Suprapubic skin (tissue), 4 donors: ENCODE measurements at places on chromosomes 3 and 15.

GRCh38 chr15:93072011-93072410, 17.0 kb downstream of the RGMA start:
- DNase-seq = no peak

DNA sequence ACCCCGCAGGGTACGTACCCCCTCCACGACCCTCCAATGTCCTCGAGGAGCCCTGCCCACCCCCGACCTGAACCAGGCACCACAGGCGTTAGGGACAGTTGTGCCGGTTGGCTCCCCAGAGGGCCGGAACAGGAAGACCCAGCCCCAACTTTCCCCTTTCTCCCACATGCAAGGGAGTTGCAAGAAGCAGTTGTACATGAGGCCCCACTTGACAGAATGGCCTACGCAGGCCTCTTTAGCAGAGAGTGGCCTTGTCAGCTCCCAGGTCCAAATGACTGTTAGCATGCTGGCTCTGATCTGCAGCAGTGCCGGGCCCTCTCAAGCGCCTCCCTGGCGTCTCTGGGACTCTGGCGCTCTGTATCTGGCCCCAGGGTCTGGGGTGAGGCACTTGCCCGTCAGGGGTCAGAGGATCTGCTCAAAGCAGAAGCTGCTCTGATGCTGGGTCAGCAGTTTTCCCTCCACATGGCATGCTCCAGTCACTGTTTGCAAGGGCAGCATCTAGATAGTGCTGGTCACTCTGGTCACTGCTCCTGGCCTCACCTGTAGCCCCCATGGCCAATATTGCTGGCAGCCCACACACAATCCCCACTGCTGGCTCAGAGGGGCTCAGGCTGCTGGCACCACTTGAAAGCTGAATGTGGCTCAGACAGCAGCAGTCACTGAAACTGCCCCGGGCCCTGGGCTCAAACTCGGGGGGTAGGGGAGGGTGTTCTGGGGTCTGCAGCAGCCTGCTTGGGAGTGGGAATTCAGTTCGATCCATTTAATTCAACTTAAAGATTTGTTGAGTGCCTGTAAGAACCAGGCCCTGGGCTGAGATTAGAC, 254.5 kb downstream of the FAM43A start:
- no peak for DNase-seq

- peak; percentile 45 for DNase-seq
Measured at GRCh38 chr15:80578206-80578595, 116.9 kb upstream of the ABHD17C start.

- DNase-seq = no peak
Measured at GRCh38 chr3:109191421-109191820, 54.9 kb downstream of the C3orf85 start.

DNA sequence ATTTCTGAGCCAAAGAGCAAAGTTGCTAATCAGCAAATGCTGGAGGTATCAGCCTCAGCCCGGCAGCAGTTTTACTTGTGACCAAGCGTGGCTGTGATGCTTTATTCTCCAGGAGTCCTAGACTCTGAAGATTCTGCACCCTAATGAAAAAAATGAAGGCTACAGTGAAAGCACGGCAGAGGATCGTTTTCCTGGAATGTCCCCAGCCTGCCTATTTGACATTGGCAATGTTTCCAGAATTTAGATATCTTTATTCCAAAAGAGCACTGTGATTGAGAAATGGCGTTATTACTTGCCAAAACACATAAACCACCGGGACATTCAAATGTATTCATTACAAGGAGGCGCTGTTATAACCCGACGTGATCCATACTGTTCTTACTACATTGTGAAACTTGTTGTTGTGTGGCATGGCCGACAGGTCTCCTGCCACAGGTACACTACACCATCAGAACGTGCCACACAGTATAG, 263.8 kb downstream of the SLCO3A1 start:
- DNase-seq = no peak

DNA sequence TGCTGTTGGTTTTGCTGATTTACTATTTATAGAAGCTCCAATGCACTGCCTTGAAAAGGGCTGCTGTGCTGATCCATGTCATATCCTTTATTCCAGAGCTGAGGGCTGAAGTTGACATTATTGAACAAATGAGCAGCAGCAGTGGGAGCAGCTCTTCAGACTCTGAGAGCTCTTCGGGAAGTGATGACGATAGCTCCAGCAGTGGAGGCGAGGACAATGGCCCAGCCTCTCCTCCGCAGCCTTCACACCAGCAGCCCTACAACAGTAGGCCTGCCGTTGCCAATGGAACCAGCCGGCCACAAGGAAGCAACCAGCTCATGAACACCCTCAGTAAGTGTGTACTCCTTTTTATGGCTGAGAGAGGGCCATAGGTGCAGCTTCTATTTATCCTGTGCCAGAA, 8.8 kb downstream of the EAF1 start:
- no peak for DNase-seq

DNA sequence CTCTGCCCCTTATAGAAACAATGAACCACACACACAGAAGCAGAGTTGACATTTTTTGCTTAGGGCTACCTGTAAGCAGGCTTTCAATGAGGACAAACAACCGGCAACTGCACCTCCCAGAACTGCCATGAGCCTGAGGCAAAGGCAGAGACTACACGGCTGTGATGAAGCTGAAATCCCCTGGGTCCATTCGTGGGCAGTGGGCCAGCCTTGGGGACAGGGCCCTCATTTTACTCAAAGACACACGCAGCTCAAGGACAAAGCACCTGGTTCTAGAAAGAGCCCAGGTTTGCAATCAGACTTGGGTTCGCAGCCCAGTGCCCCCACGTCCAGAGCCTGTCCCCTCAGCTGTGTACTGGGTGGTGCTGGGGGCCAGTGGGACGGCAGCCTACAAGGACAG, 17.9 kb downstream of the FAM174B start:
- peak; percentile 79 for DNase-seq

GRCh38 chr3:35262406-35262805, 376.9 kb upstream of the ARPP21 start:
- no peak for DNase-seq

GRCh38 chr3:97972976-97973375, 745 bp upstream of the RIOX2 start:
- no peak for DNase-seq

- DNase-seq = no peak
Measured at GRCh38 chr3:194485881-194486539, 792 bp downstream of the ATP13A3 start.

GRCh38 chr3:111519178-111519855, 22.7 kb upstream of the CD96 start:
- DNase-seq = no peak

DNA sequence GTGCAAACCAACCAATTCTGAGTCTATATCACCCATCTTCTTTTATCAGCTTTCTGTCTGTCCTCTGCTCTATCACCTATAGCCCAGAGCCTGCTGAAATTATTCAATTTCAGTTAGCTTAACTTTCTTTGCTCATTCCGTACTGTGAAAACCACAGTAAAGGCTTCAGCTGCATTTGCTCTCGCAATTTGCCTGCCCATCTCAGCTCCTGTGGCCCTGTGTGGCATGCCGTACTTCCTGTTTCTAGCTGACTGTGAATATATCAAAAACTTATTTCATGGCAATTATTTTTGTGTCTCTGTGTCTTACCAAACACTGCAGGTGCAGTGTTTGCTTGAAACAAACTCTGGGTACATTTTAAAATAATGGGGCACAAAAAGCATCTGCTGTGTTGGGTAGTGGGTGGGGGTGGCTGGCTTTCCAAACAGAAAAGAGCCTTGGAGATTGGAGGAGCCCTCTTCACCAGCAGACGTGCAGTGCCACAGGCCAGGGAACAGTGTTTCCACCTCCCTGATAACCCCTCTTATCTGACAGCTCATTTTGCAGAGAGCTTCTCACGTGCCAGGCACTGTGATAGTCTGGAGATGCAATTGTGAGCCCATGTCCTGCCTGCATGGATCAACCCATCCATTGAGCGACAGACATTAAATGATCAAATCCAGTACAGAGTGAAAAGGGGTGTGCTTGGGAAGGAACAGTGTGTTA, 45.2 kb downstream of the GASK1A start:
- peak; percentile 28 for DNase-seq

GRCh38 chr3:171169866-171170265, 143.3 kb upstream of the SLC2A2 start:
- no peak for DNase-seq

GRCh38 chr15:100016632-100017031, 283.4 kb upstream of the LYSMD4 start:
- peak; percentile 31 for DNase-seq

DNA sequence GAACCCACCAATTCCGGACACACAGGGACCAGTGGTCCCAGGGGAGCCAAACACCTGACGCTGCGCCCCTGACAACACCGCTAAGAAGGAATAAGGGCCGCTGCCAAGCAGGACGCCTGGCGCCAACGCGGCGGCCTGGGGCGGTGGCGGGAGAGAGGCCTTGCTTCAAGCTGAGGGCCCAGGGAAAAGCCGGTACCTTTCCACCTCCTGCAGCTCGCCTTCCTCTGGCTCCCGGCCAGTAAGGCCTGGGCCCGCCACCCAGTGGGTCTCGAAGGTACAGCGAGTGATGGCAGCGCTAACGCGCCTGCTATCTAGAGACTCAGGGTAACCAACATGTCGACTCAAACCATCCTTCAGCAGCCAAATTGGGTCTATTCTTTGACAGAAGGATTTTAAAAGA, 1074.1 kb downstream of the SI start:
- DNase-seq = no peak

DNA sequence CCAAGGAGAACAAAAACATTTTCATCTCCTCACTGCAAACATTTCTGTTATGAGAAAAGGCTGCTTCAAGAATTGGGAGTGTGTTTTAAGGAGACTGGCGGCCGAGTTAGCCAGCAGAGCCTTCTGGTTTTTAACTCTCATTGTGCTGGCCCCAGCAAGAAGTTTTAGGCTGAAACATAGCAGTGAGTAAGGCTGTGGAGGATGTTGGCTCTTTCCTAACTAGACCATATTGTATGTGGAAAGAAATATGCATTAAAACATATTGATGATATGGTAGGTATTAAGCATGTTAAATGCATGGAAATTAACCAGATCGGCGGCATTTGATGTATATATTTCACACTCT, 90.7 kb downstream of the TIGIT start:
- no peak for DNase-seq

DNA sequence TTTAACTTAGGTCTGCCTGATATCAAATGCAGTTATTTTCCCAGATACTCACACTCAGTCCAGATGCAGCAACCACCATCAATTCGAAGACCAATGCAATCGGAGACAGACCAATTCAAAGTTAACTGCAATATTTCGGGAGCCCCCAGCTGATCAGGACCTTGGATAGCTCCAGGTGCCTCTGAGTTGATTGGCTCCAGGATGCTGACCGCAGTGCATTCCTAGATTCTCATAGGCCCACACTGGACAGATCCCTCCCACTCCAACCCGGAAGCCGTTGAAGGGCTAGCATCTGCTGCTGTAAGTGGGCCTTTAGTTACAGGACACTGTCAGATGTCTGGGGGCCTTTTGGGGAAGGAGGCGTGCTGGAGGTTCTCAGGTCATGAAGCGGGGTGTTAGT, 89.5 kb upstream of the ATP2B2 start:
- no peak for DNase-seq

DNA sequence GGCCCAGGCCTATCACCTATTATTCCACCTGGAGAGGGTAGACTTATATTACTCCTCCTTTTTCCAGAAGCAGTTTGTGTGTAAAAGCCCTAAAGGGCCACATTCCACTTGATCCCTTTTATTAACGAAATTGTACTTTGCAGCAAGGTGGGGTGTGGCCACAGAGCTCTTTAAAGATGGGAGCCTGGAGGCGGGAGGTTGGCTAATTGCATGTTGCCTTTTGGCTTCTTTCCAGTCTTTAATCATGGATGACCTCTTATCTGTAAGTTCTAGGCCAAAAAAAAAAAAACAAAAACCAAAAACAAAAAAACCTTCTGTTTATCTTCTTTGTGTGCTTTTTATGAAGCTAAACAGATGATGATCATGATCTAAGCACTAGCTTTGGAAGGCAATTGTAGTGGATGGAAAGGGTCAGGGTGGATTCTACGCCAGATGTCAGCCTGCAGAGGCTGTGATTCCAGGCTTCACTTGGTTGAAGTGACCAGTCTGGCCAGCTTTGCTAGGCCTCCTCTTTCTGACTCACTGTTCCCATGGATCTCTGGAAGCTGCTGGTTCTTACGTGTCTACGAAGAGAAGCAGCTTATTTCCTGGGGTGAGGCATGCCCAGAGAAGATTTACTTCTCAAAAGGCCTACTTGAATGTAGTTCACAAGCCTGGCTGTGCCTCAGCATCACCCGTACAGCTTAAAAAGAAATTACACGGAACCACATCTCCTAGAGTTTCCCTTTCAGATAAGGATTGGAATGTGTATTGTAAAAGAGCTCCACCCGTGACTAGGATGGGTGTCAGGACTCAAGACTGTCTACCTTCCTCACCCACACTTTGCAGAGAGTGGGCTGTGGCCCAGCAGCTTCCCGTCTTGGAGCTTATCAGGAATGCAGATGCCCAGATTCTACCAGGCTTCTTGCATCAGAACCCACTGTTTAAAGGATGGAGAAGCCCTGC, 330.9 kb upstream of the C2CD4B start:
- DNase-seq = no peak

GRCh38 chr3:188905547-188905946, 266.2 kb upstream of the TPRG1 start:
- DNase-seq = no peak

DNA sequence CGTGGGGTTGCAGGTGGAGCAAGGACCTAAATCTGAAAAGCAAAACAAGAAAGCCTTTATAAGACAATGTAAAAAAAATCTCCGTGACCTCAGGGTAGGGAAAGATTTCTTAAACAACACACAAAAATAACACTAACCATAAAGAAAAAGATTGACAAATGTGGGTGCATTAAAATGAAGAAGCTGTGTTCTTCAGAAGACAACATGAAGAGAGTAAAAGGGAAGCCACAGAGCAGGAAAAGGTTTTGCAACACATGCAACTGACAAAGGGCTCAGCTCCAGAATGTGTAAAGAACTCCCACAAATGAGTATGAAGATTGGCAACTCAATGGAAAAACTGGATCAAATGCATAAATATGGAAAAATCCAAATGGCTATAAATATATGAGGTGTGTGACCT, 74.2 kb downstream of the MAGEF1 start:
- no peak for DNase-seq

- no peak for DNase-seq
Measured at GRCh38 chr3:64489361-64490044, 198.3 kb downstream of the ADAMTS9 start.

- no peak for DNase-seq
Measured at GRCh38 chr15:43215961-43216360, 4.9 kb downstream of the EPB42 start.

GRCh38 chr3:117666325-117666724, 956.7 kb downstream of the TUSC7 start:
- no peak for DNase-seq
